ENCODE measurements at places on chromosomes 5 and 9.
A peak's percentile ranks its signal among the peaks of the same experiment; 100 is the strongest.

GRCh38 chr5:10635257-10635866 lies 71.5 kb downstream of the ANKRD33B start:
- no peak for DNase-seq

GRCh38 chr5:146249801-146250200 lies 46.4 kb downstream of the RBM27 start:
- DNase-seq, result no peak

DNA sequence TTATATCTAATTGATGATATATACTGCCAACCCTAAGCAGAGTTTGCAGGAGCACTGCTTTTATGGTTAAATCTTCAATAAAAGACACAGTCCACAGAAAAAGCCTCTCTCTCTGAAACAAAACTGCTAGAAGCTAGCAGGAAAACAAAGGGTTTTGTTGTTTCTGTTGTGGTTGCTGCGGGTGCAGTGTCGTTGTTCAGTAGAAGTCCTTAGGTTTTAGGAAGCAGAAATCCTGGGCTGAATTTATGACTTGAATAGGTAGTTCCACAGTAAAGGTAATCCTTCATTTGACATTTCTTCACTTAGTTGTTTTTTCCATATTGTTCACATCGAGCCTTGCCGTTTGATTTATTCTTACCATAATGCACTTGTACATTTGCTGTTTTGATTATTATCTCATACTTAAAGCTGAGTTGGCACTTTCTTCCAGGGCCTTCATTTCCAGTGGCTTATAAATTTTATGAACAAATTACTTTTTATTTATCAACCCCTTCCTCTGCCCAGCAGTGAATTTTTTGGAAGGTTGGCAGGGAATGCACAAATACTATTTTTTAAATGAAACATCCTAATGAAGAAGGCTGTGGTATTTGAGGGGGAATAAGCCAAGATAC lies 209.6 kb upstream of the SLC30A5 start:
- DNase-seq, result no peak

DNA sequence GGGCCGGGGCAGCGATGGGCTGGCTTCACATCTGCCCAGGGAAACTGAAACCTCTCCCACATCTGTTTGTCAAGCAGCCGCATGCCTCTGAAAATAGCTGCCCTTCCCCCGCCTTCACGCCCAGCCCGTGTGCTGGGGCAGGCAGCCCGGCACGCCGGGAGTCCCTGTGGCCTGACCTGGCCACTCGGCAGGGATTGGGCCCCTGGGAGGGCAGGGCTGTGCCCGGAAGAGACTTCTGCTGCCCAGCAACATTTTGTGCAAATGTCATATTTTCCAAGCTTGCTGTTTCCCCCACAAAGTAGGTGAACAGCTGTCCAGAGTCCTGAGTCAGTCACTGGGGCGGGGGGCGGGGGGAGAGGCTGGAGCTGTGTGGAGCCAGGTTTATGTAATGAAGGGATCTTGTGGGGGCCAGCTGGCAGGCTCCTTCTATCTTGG lies 8.2 kb downstream of the COL27A1 start:
- no peak for DNase-seq

GRCh38 chr5:154901276-154901675 lies 36.7 kb downstream of the GEMIN5 start:
- DNase-seq, result no peak

GRCh38 chr5:10297646-10298204 lies 10.0 kb downstream of the CMBL start:
- DNase-seq, result no peak

- no peak for DNase-seq
These were observed 158.1 kb downstream of the ARRDC3 start for GRCh38 chr5:91224969-91225368.

GRCh38 chr5:17679597-17680203 lies 45.4 kb downstream of the TAF11L14 start:
- DNase-seq, result peak; percentile 45

- peak; percentile 70 for DNase-seq
These were observed 72.3 kb upstream of the ANXA1 start for GRCh38 chr9:73079326-73079725.

- peak; percentile 45 for DNase-seq
These were observed 446.8 kb downstream of the CCDC171 start for GRCh38 chr9:15999422-16000339.

DNA sequence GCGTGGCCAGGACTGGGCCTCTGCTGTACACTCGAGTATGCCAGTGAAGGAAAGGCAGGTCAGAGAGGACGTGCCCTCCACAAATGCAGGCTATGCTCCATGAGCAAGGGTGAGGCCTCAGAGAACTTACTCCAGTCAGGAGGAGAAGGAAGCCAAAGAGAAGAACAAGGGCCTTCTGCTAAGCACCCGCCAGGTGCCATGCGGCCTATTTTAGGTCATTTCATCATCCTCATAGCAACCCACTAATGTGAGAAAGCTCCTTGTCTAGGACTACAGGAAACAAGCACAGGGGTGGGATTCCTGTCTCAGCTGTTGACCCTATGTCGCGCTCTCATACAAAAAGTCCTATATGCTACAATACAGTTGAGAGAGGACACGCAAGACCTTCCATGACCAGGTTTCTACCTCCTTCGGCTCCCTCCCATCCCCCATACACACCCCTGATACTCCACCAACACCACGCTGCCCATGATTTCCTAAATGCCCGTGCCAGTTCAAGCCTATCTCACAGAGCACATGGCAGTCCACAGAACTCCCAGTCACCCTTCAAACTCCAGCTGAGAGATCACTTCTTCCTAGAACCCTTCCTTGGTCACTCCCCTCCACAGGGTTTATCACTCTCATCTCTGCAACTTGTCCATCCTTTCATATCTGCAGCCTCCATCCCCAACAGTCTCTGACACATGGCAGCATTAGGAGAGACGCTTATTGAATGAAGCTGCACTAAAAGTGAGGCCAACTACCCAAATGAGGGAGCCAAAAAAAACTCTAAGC lies 26.8 kb downstream of the PSMB7 start:
- DNase-seq, result no peak

GRCh38 chr5:179164331-179165311 lies 104.4 kb downstream of the ZNF354C start:
- DNase-seq, result no peak

- no peak for DNase-seq
These were observed 191.8 kb downstream of the MEF2C start for GRCh38 chr5:88691230-88691582.

GRCh38 chr5:172267943-172268342 lies 15.6 kb downstream of the UBTD2 start:
- no peak for DNase-seq

- DNase-seq, result no peak
These were observed 54.1 kb downstream of the MRPS30 start for GRCh38 chr5:44862808-44863207.

GRCh38 chr5:128825826-128826225 lies 139.5 kb upstream of the SLC27A6 start:
- no peak for DNase-seq

DNA sequence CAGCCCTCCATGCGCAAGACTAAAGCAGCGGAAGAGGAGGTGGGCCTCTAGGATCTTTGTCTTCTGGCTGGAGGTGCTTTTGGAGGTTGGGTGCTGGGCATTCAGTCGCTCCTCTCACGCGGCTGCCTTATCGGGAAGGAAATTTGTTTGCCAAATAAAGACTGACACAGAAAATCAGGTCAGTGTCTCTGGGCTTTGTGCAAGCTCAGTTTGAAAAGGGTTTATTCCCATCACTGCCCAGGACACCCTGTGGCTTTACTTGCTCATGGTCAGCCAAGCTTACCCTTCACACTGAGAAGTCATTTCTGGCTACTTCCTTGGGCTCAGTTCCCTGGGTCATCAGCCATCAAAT lies 10.5 kb downstream of the SLC2A8 start:
- no peak for DNase-seq

DNA sequence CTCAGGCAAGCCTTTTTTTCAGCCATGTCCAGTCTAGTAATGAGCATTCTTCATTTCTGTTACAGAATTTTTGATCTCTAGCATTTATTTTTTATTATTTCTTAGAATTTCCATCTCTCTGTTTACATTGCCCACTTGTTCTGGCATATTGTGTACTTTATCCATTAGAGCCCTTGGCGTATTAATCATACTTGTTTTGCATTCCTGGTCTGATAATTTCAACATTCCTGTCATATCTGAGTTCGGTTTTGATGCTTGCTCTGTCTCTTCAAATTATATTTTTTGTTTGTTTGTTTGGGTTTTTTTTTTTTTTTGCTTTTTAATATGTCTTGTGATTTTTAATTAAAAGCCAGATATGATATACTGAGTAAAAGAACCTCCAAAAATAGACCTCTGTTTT lies 23.0 kb upstream of the JAK2 start:
- no peak for DNase-seq

GRCh38 chr9:22208846-22209585 lies 199.9 kb upstream of the CDKN2B start:
- peak; percentile 54 for DNase-seq

Measured in LoVo (cell line).